Skeletal muscle cell (primary cell): ENCODE measurements at places on chromosomes 12 and 14.
A peak's percentile ranks its signal among the peaks of the same experiment; 100 is the strongest.

DNA sequence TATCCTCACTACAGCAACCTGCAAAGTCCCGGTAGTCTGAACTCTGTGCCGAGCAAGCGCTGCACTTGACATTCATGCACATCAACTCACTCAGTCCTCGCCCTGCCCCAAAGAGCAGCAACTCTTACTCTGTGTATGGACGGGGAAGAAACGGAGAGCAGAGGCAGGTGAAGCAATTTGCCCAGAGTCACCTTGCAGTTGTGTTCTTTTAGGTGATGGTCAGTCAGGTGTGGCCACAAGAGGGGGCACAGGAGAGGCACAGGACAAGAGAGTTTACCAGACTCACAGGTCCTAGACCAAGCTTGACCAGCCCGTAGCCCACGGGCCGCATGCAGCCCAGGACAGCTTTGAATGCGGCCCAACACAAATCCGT, 39.1 kb downstream of the TSPAN11 start:
- no peak for DNase-seq

DNA sequence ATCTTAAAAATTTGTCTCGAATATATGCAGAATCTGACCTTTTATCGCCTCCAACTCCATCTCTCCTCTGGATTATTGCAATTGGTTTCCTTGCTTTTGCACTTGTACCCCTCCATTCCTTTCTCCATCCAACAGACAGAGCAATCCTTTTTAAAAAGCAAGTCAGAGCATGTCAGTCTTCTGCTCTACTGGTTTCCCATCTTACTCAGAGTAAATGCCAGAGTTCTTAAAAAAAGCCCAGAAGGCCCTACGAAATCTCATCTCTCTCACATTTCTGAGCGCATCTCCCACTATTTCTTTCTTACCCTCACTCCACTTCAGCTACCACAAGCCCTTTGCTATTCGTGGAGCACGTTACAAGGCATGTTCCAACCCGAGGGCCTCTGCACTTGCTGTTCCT, 236.9 kb upstream of the DDHD1 start:
- no peak for DNase-seq

GRCh38 chr14:90412058-90412457, 15.2 kb downstream of the CALM1 start:
- DNase-seq = no peak

DNA sequence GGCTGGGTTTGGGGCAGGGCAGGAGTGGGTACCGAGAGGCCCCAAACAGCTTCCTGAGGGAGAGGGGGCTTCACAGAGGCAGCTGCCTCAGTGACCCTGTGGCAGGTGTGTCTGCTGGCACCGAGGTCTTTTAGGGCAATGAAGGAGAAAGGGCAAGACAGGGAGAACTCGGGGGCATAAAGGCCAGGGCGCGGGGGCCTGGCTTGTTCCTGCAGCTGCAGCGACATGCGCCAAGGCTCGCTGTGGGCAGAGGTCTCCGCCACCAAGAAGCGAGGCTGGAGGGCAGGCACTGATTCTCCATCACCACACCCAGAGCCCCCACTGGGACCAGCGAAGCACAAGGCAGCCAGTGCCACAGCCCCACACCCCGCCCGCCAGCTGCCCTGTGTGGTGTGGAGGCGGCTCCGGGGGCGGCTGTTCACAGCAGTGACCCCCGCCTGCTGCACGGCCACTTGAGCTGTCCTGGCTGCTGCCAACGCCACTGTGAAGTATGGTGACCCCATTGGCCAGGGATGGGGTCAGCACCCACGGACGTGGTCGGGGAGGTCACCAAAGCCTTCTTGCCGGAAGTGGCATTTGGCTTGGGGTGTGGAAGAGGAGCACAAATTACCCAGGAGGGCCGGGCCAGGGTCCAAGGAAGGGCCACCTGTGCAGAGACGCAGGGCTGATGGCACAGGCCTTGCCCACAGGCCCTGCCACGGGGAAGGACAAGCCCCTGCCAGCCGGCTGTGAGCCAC, 16.4 kb downstream of the BAG5 start:
- DNase-seq = no peak

DNA sequence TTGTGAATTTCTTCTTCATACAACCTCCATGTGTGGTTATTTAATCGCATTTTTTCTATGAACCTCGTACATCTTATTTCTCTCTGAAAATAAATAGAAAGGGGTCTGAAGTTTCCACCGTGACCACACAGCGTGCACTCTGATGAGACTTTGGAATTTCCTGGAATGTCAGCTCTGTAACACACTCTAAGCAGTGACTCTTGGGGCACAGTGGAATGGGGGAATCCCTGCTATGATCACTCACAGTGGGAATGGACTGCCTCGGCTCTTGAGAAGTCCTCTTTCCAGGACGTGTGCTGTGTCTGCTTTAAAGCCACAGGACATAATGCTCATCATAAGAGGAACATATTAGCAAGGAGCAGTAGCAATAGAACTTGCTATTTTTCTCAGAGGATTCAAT, 416.2 kb downstream of the EGLN3 start:
- DNase-seq = no peak

- DNase-seq = no peak
Observed at GRCh38 chr14:99148861-99149610, 123.0 kb downstream of the BCL11B start.

- DNase-seq = no peak
Observed at GRCh38 chr12:48316491-48316890, 34.2 kb downstream of the ZNF641 start.

- DNase-seq = no peak
Observed at GRCh38 chr14:85310491-85311272, 219.3 kb upstream of the FLRT2 start.

GRCh38 chr12:60059180-60059579, 463.4 kb downstream of the SLC16A7 start:
- no peak for DNase-seq

- DNase-seq = no peak
Observed at GRCh38 chr12:76197283-76197682, 112.8 kb upstream of the NAP1L1 start.

DNA sequence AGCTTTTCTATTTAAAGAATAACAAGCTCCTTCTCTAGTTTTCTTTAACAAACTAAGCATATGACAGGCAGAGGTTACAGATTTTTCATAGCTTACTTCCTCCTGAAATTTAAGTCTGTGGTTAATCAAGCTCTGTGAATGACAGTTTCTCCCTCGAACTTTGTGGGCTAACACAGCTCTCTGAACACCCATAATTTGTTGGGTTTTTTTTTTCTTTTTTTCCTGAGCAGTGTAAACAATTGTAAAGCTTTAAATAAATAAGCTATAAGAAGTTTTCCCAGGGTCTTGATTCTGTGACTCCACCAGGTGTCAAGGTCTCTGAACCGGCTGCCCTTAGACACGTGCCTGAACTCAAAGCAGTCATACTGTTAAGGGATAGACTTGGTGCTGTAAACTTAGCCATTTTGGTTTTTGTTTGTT, 128.1 kb upstream of the AMIGO2 start:
- no peak for DNase-seq

DNA sequence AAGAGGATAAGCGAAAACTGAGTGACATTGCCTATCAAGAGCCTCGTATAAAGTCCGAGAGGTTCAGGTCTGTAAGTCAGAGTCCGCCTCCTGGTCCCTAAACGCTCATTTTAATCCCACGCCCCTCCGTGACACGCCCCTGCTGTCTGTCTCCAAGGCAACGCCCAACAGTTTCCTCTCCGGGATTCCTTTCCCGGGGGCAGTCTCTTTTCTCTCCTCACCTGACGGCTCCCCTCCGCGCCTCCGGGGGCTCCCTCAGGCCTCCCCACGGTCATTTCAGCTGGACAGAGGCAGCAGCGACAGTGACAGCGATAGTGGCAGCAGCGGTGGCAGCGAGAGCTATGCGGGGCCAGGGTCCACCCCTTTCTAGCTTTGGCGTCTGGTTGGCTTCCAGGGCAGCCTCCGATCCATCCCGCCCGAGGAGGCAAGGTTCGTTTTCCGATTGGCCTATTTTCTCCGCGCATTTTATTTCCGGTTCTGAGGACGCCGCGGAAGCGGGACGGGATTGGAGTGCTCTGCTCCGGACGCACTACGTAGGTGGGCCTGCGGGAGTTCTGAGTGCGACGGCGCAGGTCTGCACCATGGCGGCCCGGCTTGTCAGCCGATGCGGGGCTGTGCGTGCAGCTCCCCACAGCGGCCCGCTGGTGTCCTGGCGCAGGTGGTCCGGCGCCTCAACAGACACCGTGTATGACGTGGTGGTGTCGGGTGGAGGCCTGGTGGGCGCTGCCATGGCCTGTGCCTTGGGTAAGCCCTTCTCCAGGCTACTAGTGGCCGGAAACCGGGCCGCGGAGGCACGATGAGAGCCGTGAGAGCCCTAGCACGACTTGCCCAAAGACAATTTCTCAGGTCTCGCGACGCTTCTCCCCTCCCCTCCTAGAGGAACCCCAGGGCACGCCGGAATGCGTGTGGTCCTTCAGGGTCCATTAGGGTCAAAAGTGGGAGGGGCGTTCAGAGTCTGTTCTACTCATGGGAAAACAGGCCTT, at the start of the genes COQ6 and FAM161B:
TSS of gene COQ6 (plus strand) at position 551 of the 983 bp plus-strand sequence. CDS start at position 582, 31 bp downstream.
TSS of gene FAM161B (minus strand) at position 343 of the 983 bp plus-strand sequence. CDS start at position 275, 68 bp downstream.
- DNase-seq = peak; percentile 85

DNA sequence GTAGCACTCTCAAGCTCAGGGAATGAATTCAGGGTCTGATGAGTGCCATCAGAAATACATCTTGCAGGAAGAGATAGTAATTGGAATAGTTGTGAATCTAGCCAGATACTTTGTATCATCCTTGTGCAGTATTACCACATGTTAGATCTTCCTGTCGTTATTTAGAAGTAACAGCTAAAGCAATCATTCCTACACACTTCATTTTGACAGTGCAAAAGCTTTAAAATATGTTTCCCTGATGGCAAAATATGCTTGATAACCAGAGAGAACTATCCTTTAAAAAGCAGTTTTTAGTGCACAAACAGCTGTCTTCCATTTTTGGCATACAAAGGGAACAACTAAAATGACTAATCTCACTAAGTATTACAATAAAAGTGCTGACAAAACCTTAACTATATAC, 149.5 kb upstream of the SLC38A2 start:
- no peak for DNase-seq

GRCh38 chr12:110330544-110330943, 49.5 kb downstream of the ATP2A2 start:
- DNase-seq = peak; percentile 32

DNA sequence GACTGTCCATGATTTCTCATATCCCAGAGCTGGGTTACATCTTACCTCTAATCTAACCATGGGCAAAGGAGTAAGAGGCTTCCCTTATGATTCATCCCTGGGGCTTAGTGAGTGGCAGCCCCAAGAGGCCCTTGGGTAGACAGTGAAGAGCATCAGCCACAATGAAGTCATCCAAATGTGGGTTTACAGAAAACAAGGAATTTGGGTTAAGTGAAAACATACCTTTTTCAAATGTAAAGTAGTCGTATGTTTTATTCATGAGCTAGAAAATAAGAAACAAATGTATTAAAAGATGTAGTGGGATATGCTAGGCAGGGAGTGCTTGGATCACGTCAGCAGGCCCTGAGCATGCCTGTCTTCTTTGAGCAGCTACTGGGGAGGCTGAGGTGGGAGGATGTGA, 54.0 kb upstream of the ELK3 start:
- peak; percentile 67 for DNase-seq

GRCh38 chr12:80792861-80793260, 76.1 kb downstream of the MYF5 start:
- no peak for DNase-seq

- DNase-seq = no peak
Observed at GRCh38 chr14:91674911-91675310, 57.0 kb downstream of the CATSPERB start.

GRCh38 chr12:45305907-45306306, 90.0 kb downstream of the ANO6 start:
- no peak for DNase-seq

GRCh38 chr14:38143659-38144505, 63.8 kb upstream of the SSTR1 start:
- peak; percentile 38 for DNase-seq

- DNase-seq = no peak
Observed at GRCh38 chr12:133204264-133204603, 22.9 kb downstream of the ZNF268 start.

GRCh38 chr12:119082496-119082895, 96.2 kb upstream of the HSPB8 start:
- no peak for DNase-seq

DNA sequence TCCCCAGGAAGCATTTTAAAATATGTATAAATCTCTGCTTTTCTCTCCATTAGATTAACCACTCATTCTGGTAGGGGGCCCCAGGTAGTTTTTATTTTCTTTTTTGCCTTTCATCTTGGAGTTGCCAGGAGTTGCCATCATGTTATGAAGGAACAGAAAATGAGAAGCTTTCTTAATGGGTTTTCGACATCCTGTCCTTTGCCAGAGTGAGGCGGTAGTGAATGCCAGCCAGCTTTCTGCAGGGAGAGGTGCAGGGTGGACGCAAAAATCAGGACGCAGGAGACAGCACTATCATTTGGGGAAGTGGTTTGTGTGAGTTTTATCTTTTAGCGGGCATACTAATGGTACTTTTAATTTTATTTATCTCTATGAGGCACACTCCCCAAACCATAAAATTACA, 1.7 kb downstream of the RASSF8 start:
- DNase-seq = no peak

DNA sequence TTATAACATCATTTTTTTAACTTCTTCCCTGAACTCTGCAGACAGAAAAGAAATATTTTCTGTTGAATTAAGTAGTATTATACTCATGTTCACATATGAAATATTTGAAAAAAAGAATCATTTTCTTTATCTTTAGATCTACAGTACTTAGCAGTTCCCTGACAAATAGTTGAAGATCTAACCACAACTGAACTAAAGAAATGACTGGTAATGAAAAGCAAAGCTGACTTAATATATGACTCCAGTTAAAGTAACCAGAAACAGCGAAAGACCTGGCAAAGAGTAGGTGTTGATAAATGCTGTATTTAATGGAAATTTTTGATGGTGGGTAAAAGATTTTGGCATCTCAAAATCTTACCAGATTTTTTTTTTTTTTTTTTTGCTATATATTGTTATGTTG, 207.1 kb upstream of the SLC16A7 start:
- DNase-seq = no peak

GRCh38 chr12:71546322-71546861, 106.8 kb downstream of the LGR5 start:
- no peak for DNase-seq

DNA sequence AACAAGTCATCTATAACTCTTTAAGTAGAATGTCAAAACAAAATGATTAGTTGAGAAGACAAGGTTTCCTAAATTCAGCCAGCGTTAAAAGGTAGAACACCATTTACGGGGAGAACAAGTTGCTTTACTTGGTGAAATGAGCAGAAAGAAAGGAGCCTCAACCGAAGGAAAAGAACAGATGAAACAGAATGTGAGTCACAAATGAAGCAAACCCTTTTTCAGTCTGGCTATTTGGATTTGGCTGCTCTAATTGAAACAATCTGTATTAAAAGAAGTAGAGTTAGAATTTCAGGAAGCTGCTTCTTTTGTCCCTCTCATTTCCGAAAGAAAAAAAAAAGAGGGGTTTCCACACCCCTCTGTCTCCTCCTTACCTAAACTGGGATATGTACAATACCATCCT, 34.6 kb downstream of the CEP128 start:
- no peak for DNase-seq
